ENCODE measurements at places on chromosomes 3 and 15.

GRCh38 chr3:87855616-87856015 lies 203.2 kb downstream of the CGGBP1 start:
- DNase-seq = peak; percentile 67

GRCh38 chr3:76372497-76372896 lies 587.1 kb upstream of the ZNF717 start:
- no peak for DNase-seq

- DNase-seq = peak; percentile 96
Observed at GRCh38 chr3:48663489-48664312, 1.0 kb upstream of the CELSR3 start.

GRCh38 chr3:172274906-172275305 lies 173.3 kb downstream of the GHSR start:
- no peak for DNase-seq

- DNase-seq = no peak
Observed at GRCh38 chr3:20406611-20407011, 220.6 kb upstream of the SGO1 start.

All from bronchial epithelial cell (primary cell).